ENCODE measurements at places on chromosomes 11 and 22.

DNA sequence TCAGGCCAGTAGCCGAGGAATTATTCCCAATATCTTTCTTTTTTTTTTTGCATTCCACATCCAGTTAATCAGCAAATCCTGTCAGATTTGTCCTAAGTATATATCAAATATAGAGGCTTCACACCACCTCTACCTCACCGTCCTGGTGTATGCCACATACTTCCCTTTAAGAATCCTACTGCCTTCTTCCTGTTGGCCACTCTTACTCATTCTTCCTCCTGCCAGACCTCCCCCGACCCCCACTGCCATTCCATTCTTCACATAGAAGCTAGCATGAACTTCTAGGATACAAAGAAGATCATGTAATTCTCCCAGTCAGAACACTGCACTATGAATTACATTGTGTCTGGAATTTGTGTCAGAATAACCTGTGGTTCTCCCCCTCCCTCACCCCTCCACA is 89.5 kb downstream of the TRIM44 start:
- no peak for DNase-seq

- DNase-seq: no peak
Observed at GRCh38 chr11:28559492-28559891, 451.3 kb downstream of the METTL15 start.

- DNase-seq: no peak
Observed at GRCh38 chr11:112844517-112844916, 116.7 kb upstream of the NCAM1 start.

DNA sequence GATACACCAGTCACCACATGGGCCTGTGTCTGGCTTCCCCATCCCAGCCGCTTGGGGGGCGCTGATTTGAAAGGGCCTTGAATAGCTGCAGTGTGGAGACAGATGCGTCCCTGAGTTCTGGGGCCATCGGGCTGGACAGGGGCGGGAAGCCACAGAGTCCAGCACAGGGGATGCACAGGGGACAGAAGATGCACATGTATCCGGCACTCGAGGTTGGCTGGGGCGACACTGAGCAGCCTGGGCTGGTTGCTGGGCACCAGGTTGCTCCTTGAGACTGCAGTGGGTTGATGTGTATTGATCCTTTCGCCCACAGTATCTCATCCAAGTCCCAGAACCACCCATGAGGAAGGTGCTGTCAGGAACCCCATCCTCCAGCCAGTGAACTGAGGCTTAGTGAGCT is 99.3 kb upstream of the SYT13 start:
- DNase-seq: no peak

DNA sequence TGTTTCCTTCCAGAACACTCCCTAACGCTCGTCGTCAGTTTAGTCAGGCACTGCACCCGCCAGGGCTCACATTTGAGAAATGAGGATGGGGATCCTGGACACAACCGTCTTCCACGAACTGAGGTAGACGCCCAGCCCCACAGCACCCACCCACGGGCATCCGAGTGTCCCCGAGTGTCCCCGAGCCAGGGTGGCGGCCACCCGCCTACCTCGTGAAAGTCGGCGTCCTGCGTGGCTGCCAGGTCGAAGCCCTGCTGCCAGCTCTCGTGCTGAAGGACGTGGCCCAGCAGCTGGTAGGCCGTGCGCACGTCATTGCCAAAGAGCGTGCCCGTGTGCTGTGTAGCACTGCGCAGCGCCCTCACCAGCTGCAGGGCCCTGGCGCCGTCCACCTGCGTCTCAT is 53.6 kb downstream of the TRMU start:
- DNase-seq: no peak

DNA sequence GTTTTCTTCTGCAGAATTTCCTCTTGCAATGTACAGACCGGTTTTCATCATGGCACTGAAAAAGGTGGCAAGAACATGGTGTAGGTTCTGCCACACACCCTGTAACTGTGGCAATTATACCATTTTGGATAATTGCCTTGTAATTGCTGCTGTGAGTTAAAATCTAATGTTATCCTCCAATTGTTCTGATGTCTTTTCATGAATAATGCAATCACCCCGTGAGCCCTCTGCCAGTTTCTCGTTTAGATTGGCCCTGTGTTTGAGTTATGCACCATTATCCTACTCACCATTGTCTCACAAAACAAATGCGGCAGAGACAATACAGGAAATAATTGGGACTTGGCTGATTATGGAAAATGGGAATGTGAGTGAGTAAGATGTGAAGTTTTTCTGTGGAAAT is 61.8 kb upstream of the MTNR1B start:
- no peak for DNase-seq

DNA sequence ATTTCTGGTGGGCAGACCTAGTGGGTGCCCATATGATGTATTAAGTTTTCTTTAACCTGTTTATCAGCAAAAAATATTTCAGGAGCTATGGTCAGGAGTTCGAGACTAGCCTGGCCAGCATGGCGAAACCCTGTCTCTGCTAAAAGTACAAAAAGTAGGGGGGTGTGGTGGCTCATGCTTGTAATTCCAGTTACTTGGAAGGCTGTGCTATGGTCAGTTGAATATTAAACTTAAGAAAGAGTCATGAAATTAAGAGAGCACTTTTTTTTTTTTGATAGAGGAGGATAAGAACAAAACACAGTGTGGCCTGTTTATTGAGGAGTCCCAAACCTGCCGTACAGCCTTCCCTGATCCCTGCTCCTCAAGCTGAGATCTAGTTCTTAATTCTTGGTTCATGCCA is 29.8 kb downstream of the OR6Q1 start:
- no peak for DNase-seq

- DNase-seq: no peak
Observed at GRCh38 chr22:29311464-29312217, 3.9 kb downstream of the RASL10A start.

DNA sequence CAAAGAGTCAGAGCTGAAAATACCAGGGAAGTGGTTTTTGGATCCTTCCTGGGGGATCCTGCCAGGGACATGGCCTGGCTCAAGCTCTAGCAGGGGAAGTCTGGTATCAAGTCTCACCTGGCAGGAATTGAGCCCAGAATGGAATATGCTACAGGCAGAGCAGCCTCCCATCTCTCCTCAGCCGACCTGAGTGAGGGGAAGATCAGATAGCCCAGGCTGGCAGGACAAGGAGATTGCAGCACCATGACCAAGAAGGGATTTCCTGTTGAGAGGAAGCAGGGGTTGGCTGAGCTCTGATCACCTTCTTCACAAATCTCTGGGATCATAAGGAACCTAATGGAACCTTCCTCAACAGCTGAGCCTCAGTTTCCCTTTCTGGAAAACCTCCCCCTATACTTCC is 13.0 kb downstream of the OAF start:
- no peak for DNase-seq

- no peak for DNase-seq
Observed at GRCh38 chr11:29333993-29334775, 682.6 kb downstream of the KCNA4 start.

DNA sequence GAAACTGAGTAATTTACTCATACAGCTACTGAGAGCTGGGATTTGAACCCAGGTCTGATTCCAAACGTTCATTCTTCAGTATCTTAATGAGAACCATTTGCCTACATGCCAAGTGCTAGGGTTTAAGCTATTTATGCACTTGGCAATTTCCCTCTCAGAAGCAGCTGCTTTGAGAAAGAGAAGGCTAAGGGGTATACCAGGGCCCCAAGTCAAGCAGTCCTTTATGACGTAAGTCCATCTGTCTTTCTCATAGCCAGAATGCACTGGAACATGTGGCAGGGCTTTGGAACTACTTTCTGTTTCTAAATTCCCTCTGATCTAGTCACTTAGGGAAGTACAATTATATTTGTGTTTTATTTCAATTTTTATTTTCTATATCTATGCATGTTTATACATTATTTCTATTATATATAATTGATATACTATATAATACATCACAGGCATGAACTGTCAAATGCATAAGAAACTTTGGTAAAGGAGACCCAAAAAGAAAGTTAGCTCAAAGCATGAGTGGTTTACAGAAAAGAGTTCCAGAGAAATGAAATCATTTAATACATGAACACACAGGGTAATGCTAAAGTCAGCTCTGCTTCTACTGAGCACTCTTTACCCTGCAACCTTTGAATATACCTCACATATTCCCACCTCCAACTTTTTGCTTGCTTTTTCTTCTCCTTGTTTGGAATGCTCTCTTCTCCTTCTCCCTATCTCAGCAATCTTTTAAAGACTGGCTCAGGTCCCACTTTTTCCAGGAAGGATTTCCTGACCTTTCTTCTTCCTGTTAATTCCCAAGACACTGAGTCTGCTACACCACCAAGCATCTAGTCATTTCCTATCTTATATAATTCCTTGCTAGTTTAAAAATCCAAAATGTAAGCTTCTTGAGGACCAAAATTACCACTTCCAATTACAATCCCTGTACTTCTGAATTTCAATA is 80.5 kb upstream of the GDPD4 start:
- no peak for DNase-seq

DNA sequence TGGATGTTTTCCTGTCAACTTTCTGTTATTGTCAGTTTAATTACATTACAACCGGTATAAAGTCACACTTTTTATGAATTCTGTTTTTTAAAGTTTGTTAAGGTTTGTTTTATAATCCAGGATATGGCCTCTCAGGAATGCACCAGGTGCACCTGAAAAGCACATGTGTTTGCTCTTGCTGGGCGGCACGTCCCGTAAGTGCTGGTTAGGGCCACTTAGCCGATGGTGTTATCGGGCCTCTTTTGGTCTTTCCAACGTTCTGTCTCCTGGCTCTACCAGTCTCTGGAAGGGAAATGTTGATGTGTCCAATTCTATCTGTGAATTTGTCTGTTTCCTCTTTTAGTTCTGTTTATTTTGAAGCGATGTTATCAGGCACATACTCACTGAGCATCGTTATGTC is 695.7 kb downstream of the BRD1 start:
- DNase-seq: no peak

- DNase-seq: no peak
Observed at GRCh38 chr22:50710221-50710620, 27.8 kb upstream of the ACR start.

GRCh38 chr11:122265981-122266380 is 150.0 kb upstream of the BLID start:
- no peak for DNase-seq

DNA sequence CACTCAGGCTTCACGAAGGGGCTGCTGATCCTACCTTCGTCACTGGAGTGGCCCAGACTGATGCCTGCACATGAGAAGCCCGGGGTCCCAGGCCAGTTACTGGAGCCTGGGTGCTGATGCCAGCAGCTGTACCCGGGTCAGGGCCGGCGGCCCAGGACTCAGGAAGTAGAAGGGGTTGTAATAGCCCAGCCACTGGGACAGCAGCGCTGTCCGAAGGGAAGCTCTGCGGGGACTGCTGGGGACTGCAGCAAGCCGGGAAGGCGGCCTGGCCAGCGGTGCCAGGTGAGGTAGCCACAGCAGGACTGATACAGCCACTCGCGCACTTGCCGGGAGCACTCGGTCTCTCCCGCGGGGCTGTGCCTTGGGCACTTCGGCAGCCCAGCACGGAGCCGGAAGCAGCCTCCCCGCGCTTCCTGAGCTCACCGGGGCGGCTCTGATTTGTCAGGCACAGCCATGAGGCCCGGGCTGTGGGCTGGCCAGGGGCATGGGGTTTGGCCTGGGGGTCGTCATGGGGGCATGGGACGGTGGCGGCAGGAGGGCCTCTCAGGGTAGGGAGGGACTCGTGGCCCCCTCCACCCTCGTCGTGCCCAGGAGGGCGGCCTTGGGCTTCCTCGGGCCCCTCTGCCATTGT is 13.9 kb upstream of the OR8K1 start:
- no peak for DNase-seq

DNA sequence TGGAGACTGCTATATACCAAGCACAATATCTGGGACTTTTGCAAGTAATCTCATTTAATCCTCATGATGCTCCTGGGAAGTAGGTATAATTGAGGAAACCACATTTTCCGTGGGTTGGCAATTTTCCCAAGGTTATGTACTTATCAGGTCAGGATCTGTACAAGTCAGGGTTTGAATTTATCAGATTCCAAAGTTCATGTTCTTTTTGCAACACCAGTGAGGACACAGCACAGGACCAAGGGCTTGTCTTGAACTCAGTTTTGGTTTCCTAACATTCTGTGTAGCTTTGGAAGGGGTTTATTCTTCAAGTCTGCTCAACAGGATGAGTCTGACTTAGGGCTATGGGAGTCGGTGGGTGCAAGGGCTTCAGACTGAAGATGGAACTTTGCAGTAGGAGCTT is 30.4 kb downstream of the INSC start:
- DNase-seq: no peak
